ENCODE measurements at places on chromosomes 7 and 10. TPM values are rescaled to one million over a fixed set of nuclear protein-coding genes. Genes with fewer than 3 reads are reported as not detected.

FGFBP3 gene
- 0.74 TPM for total RNA-seq

DNA sequence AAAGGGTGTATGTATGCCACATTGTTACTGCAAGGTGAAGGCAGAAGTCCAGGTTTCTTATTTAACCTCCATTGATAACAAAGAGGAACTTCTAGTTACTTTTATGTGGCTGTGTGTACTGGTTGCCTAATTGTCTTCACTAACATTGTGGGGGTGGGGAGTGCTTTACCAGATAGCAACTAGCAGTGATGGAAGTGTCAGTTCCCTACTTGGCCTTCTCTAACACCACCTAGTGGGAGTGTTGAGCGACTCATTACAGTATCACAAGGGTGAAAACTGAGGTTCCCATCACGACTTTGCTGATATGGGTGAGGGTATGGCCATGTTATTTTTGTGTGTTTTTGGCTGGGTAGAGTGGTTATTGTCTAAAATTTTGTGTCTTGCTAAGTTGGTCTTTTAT is 274.4 kb downstream of the THSD7A start:
- no peaks in the 10 kb centered on the region for H3K4me1 ChIP-seq
- H3K4me3 ChIP-seq = no peak overlapping the region
- H3K36me3 ChIP-seq = no peaks in the 10 kb centered on the region
- DNase-seq = no peak
- no peaks in the 10 kb centered on the region for H3K27me3 ChIP-seq

- no peaks in the 10 kb centered on the region for H3K27me3 ChIP-seq
- no peak for DNase-seq
- no peak overlapping the region for H3K27ac ChIP-seq
- no peaks in the 10 kb centered on the region for H3K4me1 ChIP-seq
Observed at GRCh38 chr10:62934258-62934657, 118.1 kb upstream of the EGR2 start.

PGAM2 gene
- total RNA-seq = not detected

DNA sequence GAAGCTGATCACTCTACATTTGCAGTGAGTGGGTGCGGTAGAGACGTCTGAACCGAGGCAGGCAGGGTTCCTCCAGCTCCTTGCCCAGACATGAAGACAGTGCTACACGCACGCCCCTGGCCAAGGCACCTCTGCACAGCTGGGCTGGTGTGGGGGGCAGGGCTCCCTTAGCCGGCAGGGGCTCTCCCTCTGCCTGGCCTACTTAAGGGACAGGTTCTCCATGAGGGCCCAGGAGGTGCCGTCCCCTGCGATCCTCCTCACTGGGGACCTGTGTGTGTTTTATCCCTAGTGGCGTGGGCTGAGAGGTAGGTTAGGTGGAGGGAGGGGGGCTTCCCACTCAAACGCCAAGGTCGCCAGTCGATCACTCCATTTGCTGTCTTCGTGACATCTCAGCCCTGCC is 35.3 kb downstream of the IL15RA start:
- H3K36me3 ChIP-seq = peaks cover 5% of the 10 kb centered on the region
- no peak for DNase-seq
- peaks cover 47% of the 10 kb centered on the region for H3K4me1 ChIP-seq

DNA sequence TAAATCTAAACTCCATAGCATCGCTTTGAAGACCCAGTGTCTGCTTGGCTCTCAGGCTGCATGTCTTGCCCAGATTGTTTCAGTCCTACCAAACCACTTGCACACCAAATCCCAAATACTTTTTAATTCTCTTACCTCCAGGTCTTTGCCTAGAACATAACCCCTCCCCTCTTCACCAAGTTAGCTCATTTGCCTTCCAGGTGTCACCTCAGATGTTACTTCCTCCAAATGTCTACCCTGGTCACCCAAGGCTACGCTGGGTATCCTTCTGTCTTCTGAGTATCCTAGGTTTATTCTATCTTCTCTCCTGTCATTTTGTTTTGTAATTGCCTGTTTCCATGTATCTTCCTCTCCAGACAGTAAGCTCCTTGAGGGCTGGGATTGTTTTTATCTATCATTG is 11.1 kb downstream of the SLC25A28 start:
- no peaks in the 10 kb centered on the region for H3K36me3 ChIP-seq
- H3K4me1 ChIP-seq = peaks cover 16% of the 10 kb centered on the region
- H3K27me3 ChIP-seq = no peaks in the 10 kb centered on the region
- DNase-seq = no peak
- no peak overlapping the region for H3K27ac ChIP-seq

GRCh38 chr10:21519941-21520436 is 5.5 kb downstream of the SKIDA1 start:
- no peak for DNase-seq
- H3K27ac ChIP-seq = peak overlapping the region; percentile 91
- H3K36me3 ChIP-seq = no peaks in the 10 kb centered on the region
- no peaks in the 10 kb centered on the region for H3K27me3 ChIP-seq
- H3K4me1 ChIP-seq = peaks cover 61% of the 10 kb centered on the region

DNA sequence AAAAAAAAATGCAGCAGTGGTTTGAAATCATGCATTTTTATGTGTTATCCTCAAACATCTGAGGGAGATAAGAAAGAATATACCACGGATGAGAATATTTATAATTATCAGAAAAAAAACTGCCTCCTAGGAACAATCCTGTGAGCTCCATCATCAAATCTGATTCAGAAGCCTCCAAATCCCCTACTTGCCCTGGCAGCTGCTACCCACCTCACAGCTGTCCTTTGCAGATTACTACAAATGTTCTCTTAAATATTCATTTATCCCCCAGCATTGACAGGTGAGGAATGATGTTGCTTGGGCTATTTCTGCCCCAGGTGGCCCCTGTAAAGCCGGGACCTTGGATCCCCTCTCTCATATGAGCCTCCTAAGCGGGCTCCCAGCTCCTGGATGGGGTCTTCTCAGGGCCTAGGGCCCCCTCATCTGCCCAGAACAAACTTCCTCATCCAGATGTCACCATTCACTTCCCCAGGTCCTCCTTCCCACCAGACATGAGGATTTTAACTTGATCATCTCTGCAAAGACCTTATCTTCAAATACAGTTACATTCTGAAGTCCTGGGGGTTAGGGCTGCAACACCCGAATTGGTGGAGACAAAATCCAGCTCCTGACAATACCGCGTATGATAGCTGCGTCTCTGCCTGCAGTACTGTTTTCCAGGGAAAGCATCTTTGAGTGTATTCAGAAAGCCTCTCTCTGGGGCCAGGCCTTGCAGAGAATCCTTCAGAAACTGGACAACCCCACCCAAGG is 81.9 kb upstream of the INSIG1 start:
- H3K36me3 ChIP-seq = no peaks in the 10 kb centered on the region
- H3K4me3 ChIP-seq = no peak overlapping the region
- no peak for DNase-seq
- H3K27ac ChIP-seq = no peak overlapping the region
- H3K4me1 ChIP-seq = peaks cover 19% of the 10 kb centered on the region

DNA sequence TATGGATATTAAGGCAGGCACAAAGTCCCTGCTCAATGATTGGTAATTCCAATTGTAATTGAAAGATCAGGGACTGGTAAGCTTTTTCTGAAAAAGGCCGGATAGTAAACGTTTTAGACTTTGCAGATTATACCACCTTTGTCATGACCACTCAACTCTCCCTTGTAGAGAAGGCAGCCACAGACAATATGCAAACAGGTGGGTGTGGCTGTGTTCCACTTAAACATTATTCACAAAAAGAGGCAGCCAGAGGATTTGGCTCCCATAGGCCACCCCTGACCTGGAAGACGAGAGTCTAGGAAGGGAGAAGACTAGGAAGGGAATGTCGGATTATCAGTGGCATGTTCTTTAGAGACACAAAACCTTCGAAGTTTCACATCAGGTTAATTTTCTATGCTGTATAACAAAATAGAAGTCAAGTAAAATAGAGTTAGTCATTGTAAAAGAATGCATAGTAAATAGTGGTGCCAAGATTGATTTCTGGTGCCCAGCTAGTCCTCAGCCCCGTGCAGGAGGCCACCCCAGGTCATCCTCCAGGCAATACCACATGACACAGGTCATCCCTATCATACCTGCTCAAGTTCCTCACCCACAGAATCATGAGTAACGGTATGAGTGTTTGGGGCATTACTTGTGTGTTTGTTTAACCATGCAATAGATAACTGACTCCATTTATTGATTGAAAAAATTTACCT is 193.8 kb downstream of the PLPP4 start:
- H3K27ac ChIP-seq = no peak overlapping the region
- no peak overlapping the region for H3K4me3 ChIP-seq
- DNase-seq = no peak
- H3K4me1 ChIP-seq = no peaks in the 10 kb centered on the region
- no peaks in the 10 kb centered on the region for H3K36me3 ChIP-seq
- no peaks in the 10 kb centered on the region for H3K27me3 ChIP-seq

GRCh38 chr7:157926107-157926506 is 589.3 kb downstream of the DNAJB6 start:
- H3K27me3 ChIP-seq = no peaks in the 10 kb centered on the region
- no peak overlapping the region for H3K27ac ChIP-seq
- H3K36me3 ChIP-seq = no peaks in the 10 kb centered on the region
- no peaks in the 10 kb centered on the region for H3K4me1 ChIP-seq
- no peak for DNase-seq

- no peak for DNase-seq
- H3K4me3 ChIP-seq = peak overlapping the region; percentile 46
- H3K27me3 ChIP-seq = no peaks in the 10 kb centered on the region
- peaks cover 13% of the 10 kb centered on the region for H3K4me1 ChIP-seq
- H3K36me3 ChIP-seq = no peaks in the 10 kb centered on the region
- peak overlapping the region; percentile 95 for H3K27ac ChIP-seq
Observed at GRCh38 chr10:35194906-35195305, 68.3 kb downstream of the CREM start.

DNA sequence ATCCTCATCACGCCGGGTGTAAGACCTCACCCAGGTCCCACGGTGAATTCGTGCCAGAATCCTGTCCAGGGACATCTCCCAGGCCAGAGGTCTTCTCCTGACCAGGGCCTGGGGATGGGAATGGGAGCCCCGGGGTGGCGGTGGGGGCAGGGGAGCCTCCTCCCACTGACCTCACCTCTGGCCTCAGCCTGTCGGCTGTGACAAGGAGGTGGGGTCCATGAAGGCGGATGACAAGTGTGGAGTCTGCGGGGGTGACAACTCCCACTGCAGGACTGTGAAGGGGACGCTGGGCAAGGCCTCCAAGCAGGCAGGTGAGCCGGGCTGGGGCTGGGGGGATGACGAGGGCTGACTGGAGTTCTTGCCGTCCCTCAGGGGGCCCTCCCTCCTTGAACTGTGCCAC is 41.3 kb downstream of the TBATA start:
- peaks cover 31% of the 10 kb centered on the region for H3K4me1 ChIP-seq
- H3K27me3 ChIP-seq = no peaks in the 10 kb centered on the region
- no peak for DNase-seq

EMX2 gene
- total RNA-seq = 0.74 TPM

DNA sequence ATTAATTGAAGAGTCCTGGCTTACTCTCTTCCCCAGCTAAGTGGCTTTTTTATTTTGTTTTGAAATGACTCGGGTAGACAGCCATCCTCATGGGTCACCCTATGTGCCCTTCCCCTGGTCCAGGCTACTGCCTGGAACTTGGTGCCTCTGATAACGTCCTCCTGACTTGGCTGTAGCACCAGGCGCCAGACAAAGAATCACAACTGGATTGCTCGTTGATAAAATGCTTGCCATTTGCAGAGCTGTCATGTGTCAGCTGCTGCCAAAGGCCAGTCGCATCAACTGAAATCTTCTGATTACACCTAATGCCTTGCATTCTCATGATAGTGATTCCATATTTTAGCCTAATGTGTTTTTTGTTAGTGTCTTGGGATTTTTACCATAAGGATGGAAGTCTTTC is 27.4 kb upstream of the ABLIM1 start:
- no peaks in the 10 kb centered on the region for H3K27me3 ChIP-seq
- H3K27ac ChIP-seq = peak overlapping the region; percentile 44
- no peak for DNase-seq

TNS3 gene
- 36.8 TPM for total RNA-seq

DNA sequence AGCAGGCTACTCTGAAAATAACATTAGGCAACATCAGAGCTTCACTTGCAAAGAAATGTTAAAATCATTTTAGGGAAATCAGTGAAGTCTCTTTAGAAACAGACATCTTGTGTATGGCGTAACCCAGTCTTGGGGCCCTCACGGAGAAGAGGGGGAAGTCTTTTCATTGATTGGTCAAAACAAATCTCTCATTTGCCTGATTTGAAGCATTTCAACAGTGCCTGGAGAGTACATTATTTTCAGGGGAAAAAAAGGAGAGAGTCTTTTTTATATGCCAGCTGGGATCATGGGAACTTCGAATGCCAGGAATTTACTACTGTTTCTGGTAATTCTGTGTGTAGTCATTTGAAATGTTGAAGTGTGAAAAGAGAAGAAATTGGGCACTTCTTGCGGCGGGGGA is 471.4 kb downstream of the PLXDC2 start:
- DNase-seq = no peak
- H3K4me1 ChIP-seq = no peaks in the 10 kb centered on the region
- H3K27ac ChIP-seq = no peak overlapping the region
- no peak overlapping the region for H3K4me3 ChIP-seq
- no peaks in the 10 kb centered on the region for H3K36me3 ChIP-seq

REEP3 gene
- 41.0 TPM for total RNA-seq

TMEM196 gene
- not detected for total RNA-seq

GRCh38 chr10:78044699-78045098 is 11.0 kb downstream of the RPS24 start:
- peaks cover 4% of the 10 kb centered on the region for H3K4me1 ChIP-seq
- H3K27me3 ChIP-seq = no peaks in the 10 kb centered on the region
- no peak for DNase-seq
- H3K4me3 ChIP-seq = no peak overlapping the region

WAC gene
- 112 TPM for total RNA-seq

SPDYE5 gene
- total RNA-seq = not detected

- H3K27ac ChIP-seq = no peak overlapping the region
- H3K4me3 ChIP-seq = no peak overlapping the region
- H3K36me3 ChIP-seq = no peaks in the 10 kb centered on the region
- H3K27me3 ChIP-seq = no peaks in the 10 kb centered on the region
- H3K4me1 ChIP-seq = no peaks in the 10 kb centered on the region
- DNase-seq = no peak
Observed at GRCh38 chr10:33441561-33441960, 107.1 kb upstream of the NRP1 start.

- H3K4me3 ChIP-seq = no peak overlapping the region
- no peaks in the 10 kb centered on the region for H3K27me3 ChIP-seq
- DNase-seq = no peak
- no peak overlapping the region for H3K27ac ChIP-seq
Observed at GRCh38 chr10:123912871-123913270, 21.3 kb upstream of the CPXM2 start.

- no peak overlapping the region for H3K27ac ChIP-seq
- no peak overlapping the region for H3K4me3 ChIP-seq
- no peaks in the 10 kb centered on the region for H3K27me3 ChIP-seq
- no peak for DNase-seq
- peaks cover 5% of the 10 kb centered on the region for H3K4me1 ChIP-seq
Observed at GRCh38 chr10:119933179-119933578, 40.6 kb downstream of the SEC23IP start.

GRCh38 chr7:148708026-148708885 is 9.6 kb downstream of the CUL1 start:
- no peaks in the 10 kb centered on the region for H3K36me3 ChIP-seq
- no peak for DNase-seq
- H3K4me1 ChIP-seq = peaks cover 93% of the 10 kb centered on the region
- no peaks in the 10 kb centered on the region for H3K27me3 ChIP-seq

FFAR4 gene
- 1.5 TPM for total RNA-seq

Measured in vagina (tissue), 2 donors.